GM12891 (cell line): ENCODE measurements at places on chromosomes 3 and 15.

DNA sequence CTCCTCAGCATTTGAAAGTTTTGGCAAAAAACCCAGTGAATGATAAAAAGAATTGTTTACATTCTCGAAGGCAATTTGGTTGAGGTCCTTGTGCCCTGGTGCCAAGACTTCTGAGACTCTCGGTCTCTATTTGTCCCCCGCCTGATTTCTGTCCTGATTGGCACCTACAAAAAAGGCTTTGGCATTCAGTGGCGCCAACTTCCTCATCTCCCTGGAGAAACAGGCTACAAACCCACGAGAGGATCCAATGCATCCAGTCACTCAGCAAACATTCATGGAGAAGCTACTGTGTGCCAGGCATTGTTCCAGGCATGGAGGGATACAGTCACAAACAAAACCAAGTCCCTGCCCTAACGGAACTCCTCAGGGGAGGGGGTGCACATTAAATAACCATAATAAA is 42.7 kb downstream of the HES1 start:
- DNase-seq, result no peak

DNA sequence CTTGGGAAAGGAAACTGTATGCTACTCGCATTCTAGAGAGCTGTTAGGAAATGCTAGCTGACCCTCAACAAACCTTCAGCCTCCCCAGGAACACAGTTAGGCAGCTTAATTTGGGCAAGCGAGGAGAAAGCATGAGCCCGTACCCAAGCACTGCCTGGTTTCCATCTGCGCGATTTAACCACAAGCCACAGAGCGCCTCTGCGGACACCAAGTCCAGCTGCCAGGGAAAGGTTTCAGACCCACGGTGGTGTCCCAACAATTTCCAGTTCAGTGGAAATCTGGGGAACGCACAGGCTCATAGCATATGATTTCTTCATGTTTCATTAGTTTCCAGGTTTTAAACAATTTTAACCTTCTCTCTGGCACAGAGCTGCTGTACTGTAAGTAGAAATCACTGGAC is 617.6 kb downstream of the FHIT start:
- DNase-seq, result no peak

GRCh38 chr15:39200586-39200985 is 380.3 kb upstream of the THBS1 start:
- DNase-seq, result no peak

DNA sequence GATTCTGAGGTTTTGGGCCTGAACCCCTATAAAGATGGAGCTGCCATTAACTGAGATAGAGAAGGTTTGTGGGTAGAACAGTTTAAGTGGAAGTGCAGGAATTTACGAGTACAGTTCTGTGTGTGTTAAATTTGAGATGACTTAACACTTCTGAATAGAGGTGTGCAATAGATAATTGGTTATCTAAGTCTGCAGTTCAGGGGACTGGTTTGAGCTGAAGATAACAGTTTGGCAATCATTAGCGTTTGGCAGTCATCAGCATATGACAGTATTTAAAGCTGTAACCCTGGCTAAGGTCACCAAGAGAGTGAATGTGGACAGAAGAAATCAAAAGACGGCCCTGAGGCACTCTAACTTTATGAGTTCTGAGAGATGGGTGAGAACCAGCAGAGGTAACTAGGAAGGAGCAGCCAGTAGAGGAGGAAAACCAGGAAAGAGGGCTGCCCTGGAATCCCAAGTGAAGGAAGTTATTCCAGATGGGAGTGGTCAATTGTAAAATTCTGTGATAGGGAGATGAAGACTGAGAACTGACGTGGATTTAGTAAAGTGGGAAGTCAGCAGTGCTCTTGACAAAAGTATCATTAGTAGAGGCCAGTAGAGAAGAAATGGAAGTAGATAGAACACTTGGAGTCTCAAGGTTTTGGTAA is 8.1 kb downstream of the MYNN start:
- no peak for DNase-seq

GRCh38 chr3:8970971-8971589 is 7.8 kb upstream of the RAD18 start:
- DNase-seq, result no peak

DNA sequence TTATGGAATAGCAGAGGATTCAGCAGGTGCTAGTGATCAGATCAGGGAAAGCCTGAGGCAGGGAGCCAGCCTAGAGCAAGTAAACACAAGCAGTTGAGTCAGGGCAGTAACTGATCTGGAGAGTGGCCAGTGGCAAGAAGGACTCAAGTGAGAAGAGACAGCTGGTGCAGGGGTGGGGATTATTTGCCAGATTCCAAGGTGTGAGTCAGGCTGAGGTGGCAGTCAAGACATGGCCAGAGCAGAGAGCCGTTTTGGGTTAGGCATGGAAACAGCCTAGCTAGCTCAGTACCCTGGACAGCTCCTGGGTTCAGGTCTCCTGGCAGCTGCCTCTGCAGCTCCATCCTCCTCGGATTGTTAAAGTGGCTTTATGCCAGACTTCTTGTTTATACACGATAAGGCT is 281.9 kb upstream of the ONECUT1 start:
- DNase-seq, result no peak

- DNase-seq, result no peak
Measured at GRCh38 chr15:58462973-58463663, 31.3 kb downstream of the LIPC start.
